HepG2 (cell line): ENCODE measurements at places on chromosomes 2 and 18. TPM values are rescaled to one million over a fixed set of nuclear protein-coding genes. Genes with fewer than 3 reads are reported as not detected.

DNA sequence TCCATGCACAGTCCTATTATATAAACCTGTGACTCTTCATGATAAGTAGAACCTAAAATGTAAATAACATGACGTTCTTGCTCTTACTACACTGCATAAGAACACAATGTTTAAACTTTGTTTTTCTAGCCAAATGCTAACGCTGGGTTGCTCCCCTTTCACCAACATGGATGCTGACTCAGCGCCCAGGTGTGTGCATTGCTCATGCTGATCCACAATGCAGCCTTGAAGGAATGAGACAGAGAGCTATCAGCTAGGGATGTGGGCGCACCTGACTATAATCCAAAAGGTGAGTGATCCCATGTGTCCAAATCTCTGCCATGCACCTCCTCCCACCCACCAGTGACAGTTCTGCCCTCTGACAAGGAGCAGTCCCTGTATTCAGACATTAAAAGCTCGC is 235.0 kb downstream of the IRS1 start:
- H3K27me3 ChIP-seq = no peaks in the 10 kb centered on the region
- no peak overlapping the region for H3K27ac ChIP-seq
- no peak overlapping the region for H3K4me3 ChIP-seq

- H3K27ac ChIP-seq = no peak overlapping the region
- DNase-seq = no peak
- no peaks in the 10 kb centered on the region for H3K36me3 ChIP-seq
Observed at GRCh38 chr18:50749945-50750344, 69.9 kb downstream of the MRO start.

DNA sequence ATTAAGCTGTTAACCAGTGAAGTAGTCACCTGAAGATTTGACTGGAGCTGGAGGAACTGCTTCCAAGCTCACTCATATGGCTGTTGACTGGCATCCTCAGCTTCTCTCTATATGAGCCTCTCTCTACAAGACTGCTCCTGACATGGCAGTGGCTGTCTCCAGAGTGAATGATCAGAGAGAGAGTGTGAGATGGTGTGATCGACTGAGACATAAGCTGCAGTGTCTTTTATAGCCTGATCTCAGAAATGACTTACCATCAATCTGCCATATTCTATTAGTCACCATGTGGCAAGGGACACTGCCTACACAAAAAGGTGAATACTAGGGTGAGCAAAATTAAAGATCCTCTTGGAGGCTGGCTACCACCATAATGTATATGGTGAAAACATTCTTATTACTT is 7.8 kb upstream of the RBMS1 start:
- no peaks in the 10 kb centered on the region for H3K36me3 ChIP-seq
- H3K4me1 ChIP-seq = peaks cover 4% of the 10 kb centered on the region
- H3K27me3 ChIP-seq = no peaks in the 10 kb centered on the region
- no peak overlapping the region for H3K27ac ChIP-seq
- no peak for DNase-seq

Gene BOD1L2
- not detected in 2 replicates for total RNA-seq

DNA sequence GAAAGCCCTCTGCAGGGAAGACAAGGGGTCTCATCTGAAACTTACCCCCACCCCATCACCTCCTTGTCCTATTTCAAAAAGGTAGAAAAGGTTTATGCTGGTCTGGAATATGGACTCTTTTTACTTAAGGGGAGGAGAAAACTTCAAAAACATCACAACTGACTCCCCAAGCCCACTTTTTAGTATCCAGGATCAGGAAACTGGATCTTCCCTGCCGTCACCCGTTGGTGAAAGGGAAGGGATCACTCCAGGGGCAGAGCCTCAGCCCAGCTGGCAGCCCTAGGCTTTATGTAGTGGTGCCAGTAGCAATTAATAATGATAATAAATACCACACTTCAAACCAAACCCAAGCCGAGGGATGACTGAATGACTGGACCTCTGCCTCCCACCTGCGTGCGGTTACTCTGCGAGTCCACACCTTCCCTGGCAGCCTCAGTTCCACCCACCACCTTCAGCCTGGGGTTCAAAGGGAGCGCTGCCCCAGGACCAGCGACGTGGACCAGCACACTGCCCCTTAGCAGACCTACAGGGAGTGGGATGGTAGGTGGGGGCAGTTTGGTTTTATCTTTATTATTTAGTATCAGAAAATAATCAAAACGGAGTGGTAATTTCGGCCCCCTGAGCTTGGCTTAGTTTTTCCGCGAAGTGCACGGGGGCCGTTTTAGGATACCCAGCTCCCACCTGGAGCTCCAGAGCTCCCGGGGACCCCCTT is 4.9 kb upstream of the GATA6 start:
- H3K27me3 ChIP-seq = peaks cover 54% of the 10 kb centered on the region
- DNase-seq = no peak
- H3K4me1 ChIP-seq = peaks cover 20% of the 10 kb centered on the region

- H3K4me3 ChIP-seq = no peak overlapping the region
- no peaks in the 10 kb centered on the region for H3K27me3 ChIP-seq
- no peak overlapping the region for H3K27ac ChIP-seq
- H3K4me1 ChIP-seq = peaks cover 15% of the 10 kb centered on the region
- DNase-seq = no peak
Observed at GRCh38 chr2:182915369-182916326, 49.2 kb upstream of the FRZB start.

- peaks cover 5% of the 10 kb centered on the region for H3K36me3 ChIP-seq
- H3K27ac ChIP-seq = peak overlapping the region; percentile 44
- H3K27me3 ChIP-seq = no peaks in the 10 kb centered on the region
- peak overlapping the region; percentile 80 for H3K4me3 ChIP-seq
Observed at GRCh38 chr2:37084797-37085196, 479 bp downstream of the GPATCH11 start.

Gene MC2R
- total RNA-seq = not detected in 2 replicates

DNA sequence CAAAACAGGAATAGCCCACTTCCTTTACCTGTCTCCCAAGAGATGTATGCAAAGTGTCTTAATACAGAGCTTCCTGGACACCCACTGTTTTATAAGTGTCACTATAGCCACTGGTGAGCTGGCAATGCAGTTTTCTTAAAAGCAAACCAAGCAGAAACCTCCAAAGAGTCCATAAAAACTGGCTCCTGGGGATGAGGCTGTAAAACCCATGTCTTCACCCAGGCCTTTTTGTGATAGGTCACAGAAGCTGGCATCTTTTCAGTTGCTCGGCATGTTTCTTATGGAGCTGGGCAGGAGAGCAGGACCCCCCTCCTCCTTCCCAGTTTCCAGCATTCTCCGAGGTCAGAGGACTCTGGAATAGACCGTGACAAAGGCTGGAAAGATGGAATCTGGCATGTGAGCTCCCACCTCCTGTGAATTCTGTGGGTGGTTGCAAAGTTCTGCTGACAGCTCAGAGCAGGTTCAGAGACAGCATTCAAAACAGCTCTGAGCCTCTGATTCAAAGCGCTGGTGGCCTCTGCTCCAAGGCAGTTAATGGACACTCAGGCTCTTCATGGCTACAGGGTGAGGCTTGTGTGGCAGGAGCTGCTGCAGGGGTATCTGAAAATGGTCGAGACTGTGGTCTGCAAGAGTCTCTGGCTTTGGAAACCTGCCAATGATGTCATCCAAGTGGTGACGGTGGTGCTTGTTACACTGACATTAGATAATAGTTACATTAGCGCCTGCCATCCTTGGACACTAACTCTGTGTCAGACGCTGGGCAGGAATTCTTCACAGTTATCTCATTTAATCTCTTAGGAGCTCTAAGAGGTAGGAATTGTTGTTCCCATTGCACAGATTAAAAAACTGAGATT is 283.4 kb downstream of the CLIP4 start:
- H3K36me3 ChIP-seq = no peaks in the 10 kb centered on the region
- H3K27ac ChIP-seq = no peak overlapping the region
- H3K27me3 ChIP-seq = peaks cover 16% of the 10 kb centered on the region; the same call in 1 of the 3 replicates
- no peak overlapping the region for H3K4me3 ChIP-seq

Gene AFF3
- not detected in 2 replicates for total RNA-seq

- H3K36me3 ChIP-seq = peaks cover 27% of the 10 kb centered on the region
- peak overlapping the region; percentile 81 for H3K4me3 ChIP-seq
- no peak overlapping the region for H3K27ac ChIP-seq
- no peak for DNase-seq
Observed at GRCh38 chr2:27071990-27072830, 756 bp upstream of the OST4 start.

DNA sequence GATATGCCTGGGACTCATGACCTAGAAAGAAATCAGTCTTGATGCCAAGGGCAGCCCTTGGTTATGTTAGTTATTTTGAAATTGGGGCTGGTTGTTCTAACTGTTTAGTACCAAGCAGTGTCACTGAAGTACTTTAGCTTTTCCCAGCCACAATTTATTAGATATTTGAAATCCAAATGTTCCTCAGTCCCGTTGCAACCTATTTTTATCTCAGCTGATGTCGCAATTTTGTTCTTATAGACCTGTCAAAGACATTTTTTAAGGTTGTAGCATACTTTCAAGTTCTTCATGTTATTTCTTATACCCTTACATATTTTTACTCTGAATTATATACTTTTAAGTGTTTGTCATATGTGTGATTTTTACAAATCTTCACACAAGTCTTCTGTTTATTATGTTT is 100.1 kb downstream of the LRP1B start:
- no peak overlapping the region for H3K27ac ChIP-seq
- H3K27me3 ChIP-seq = no peaks in the 10 kb centered on the region
- no peak overlapping the region for H3K4me3 ChIP-seq
- H3K4me1 ChIP-seq = no peaks in the 10 kb centered on the region
- no peaks in the 10 kb centered on the region for H3K36me3 ChIP-seq
- no peak for DNase-seq

GRCh38 chr2:16487686-16488085 is 177.9 kb downstream of the CYRIA start:
- H3K4me3 ChIP-seq = no peak overlapping the region
- no peak overlapping the region for H3K27ac ChIP-seq
- peak; percentile 34 for DNase-seq
- no peaks in the 10 kb centered on the region; the same call in 2 of the 3 replicates for H3K27me3 ChIP-seq
- no peaks in the 10 kb centered on the region for H3K36me3 ChIP-seq
- H3K4me1 ChIP-seq = no peaks in the 10 kb centered on the region

Gene CHRND
- 0.10 TPM in 1 of 2 replicates, not detected in the other for total RNA-seq

DNA sequence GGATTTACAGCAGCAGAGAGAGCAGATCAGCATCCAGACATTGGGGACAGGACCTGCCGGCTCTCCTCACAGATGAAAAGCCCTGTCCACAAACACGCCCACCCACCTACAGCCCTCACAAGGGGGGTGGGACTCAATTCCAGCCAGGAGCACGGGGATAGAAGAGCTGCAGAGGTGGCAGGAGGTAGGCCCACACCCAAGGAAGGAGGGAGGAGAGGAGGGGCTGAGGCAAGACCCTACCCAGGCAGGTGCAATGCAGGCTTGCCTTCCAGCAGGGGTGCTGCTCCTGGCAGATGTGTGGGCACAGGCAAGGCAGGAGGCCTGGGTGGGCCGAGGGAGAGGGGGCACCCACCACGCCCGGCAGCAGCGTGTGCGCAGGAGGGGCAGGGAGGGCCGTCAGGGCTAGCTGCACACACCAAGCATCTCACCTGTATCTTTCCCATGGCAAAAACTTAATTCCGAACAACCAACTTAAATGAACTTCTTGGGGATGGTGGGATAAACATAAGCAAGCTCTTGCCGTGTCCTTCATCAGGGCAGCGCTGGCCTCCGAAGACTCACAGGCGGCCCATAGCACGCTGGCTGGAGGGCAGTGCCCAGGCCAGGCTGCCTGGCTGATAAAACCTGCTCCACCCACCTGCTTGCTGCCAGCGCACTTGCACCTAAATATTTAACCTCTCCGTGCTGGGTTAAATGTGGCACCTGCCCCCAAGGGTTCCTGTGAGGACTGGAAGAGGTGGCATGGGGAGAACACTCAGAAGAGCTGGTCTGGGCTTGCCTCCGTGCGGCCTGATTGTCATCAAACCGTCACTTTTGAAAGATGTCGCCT is 219.5 kb downstream of the HDAC4 start:
- H3K4me3 ChIP-seq = no peak overlapping the region
- no peak for DNase-seq

Gene ARL5A
- 149 and 170 TPM in 2 replicates for total RNA-seq

Gene ACVR1C
- total RNA-seq = 0.59 and 1.0 TPM in 2 replicates

- no peak overlapping the region for H3K4me3 ChIP-seq
- no peak for DNase-seq
- H3K27ac ChIP-seq = no peak overlapping the region
- no peaks in the 10 kb centered on the region for H3K27me3 ChIP-seq
- no peaks in the 10 kb centered on the region for H3K4me1 ChIP-seq
Observed at GRCh38 chr2:237232166-237232565, 146.5 kb downstream of the COPS8 start.

DNA sequence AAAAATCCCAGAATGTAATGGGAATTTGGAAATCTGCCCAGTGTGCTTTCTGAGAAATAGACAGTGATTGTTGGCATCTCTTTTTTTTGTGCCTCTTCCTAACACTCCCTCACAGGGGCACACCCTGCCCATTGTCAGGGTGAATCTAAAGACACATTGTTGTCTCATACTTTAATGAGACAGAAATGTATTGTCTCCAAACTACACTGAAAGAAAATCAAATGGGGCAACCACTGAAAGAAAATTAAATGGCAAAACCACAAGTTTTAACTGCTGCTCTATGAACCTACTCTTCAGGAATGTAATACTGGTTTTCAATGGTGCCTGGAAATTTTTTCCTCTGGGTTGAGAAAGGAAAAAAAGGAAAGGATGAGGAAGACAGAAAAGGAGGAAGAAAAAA is 43.2 kb upstream of the GLS start:
- no peak for DNase-seq
- H3K4me3 ChIP-seq = no peak overlapping the region
- no peak overlapping the region for H3K27ac ChIP-seq
- peaks cover 23% of the 10 kb centered on the region for H3K4me1 ChIP-seq

DNA sequence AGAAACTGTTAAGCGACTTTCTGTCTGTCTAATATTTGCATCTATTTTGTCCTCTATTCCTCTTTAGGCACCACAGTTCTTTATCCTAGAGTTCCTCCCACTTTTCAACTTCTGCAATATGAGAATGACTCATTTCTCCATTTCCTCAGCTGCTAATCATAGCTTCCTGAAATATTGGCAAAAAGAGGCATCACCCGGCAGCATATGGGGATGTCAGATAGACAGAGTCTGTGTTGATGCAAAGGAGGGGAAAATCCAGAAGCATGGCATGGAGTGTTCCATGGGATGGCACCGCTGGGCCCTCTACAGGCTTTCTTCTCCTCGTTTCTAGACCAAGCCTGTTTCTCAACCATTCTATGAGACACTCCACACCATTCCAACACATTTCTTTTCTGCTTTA is 93.4 kb downstream of the DOCK10 start:
- no peaks in the 10 kb centered on the region for H3K36me3 ChIP-seq
- no peak for DNase-seq
- H3K27me3 ChIP-seq = no peaks in the 10 kb centered on the region

Gene CCDC178
- not detected in 2 replicates for total RNA-seq

- peaks cover 69% of the 10 kb centered on the region for H3K4me1 ChIP-seq
- H3K27ac ChIP-seq = peak overlapping the region; percentile 87
- peak overlapping the region; percentile 90 for H3K4me3 ChIP-seq
- peaks cover 6% of the 10 kb centered on the region; the same call in 2 of the 3 replicates for H3K36me3 ChIP-seq
- DNase-seq = no peak
- H3K27me3 ChIP-seq = no peaks in the 10 kb centered on the region
Observed at GRCh38 chr2:171432206-171432968, 1.4 kb downstream of the METTL8 start.

- H3K36me3 ChIP-seq = peaks cover 49% of the 10 kb centered on the region
- H3K4me1 ChIP-seq = peaks cover 10% of the 10 kb centered on the region; the same call in 1 of the 2 replicates
- no peak overlapping the region for H3K4me3 ChIP-seq
- H3K27me3 ChIP-seq = no peaks in the 10 kb centered on the region
Observed at GRCh38 chr2:98647636-98648035, 39.2 kb downstream of the UNC50 start.

Gene ZFP36L2
- 21.8 and 32.5 TPM in 2 replicates for total RNA-seq

Gene GPATCH11
- total RNA-seq = 8.7 and 13.3 TPM in 2 replicates
